ENCODE measurements at places on chromosomes 2 and 18. TPM values are rescaled to one million over a fixed set of nuclear protein-coding genes. Genes with fewer than 3 reads are reported as not detected.

MATN3 gene
- total RNA-seq: not detected

- no peak for DNase-seq
These were observed 25.1 kb downstream of the BAZ2B start for GRCh38 chr2:159591221-159591620.

DCAF17 gene
- total RNA-seq: 12.9 TPM

KANSL1L gene
- total RNA-seq: 4.2 TPM

GRCh38 chr2:231765496-231765929 lies 15.6 kb downstream of the PDE6D start:
- no peak for DNase-seq

GRCh38 chr2:28616396-28616999 lies 120.6 kb downstream of the PLB1 start:
- DNase-seq: no peak

GRCh38 chr2:102803041-102803896 lies 41.4 kb downstream of the TMEM182 start:
- no peak for DNase-seq

GRCh38 chr2:206457188-206457634 lies 13.9 kb downstream of the ADAM23 start:
- no peak for DNase-seq
